ENCODE measurements at places on chromosomes 3 and 15.

DNA sequence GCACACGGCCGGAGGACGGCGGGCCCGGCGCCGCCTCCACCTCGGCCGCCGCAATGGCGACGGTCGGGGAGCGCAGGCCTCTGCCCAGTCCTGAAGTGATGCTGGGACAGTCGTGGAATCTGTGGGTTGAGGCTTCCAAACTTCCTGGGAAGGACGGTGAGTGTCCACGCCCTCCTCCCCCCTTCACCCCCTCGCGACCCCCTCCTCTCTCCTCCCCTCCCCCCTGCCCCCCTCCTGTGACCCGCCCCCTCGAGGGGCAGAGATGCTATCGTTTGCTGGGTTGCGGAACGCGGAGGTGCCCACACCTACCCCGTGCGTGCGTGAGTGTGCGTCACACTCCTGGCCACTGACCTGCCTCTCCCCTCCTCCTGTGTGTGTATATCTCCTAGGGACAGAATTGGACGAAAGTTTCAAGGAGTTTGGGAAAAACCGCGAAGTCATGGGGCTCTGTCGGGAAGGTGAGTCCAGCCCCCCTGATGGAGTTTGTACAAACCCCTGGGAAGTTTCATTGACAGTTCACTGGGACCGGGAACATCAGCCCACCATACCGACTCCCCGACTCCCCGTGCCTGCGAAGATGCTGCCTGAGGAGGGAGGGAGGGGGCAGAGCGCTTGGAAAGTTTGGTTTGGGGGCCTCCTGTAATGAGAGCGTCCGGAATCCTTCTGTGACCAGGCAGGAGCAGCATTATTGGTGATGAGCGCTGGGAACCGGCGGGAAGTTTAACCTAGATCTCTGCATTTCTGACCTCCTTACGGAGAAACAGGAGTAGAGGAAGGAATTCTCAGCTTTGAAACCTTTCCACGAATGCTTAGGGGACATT, 795 bp upstream of the SCAANT1 start:
- peak; percentile 42 for DNase-seq

- DNase-seq = no peak
These were observed 25.6 kb downstream of the FAM43A start for GRCh38 chr3:194711286-194711685.

DNA sequence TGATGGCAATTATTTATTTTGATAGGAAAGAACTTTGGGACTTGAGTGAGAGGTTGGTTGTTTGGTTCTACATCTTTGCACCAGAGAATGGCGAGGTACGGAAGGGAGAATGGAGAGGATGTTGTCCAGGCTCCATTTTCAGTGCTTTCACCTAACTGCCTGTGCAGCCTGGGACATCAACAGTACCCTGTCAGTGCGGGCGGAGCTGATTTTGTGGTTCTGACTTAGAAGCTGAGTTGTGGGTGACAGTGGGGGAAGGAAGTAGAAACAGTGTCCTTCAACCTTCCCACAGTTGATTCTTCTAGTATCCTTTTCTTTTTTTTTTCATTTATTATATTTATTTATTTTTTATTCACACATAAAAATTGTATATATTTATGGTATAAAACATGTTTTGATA, 95.3 kb downstream of the TIGIT start:
- no peak for DNase-seq

DNA sequence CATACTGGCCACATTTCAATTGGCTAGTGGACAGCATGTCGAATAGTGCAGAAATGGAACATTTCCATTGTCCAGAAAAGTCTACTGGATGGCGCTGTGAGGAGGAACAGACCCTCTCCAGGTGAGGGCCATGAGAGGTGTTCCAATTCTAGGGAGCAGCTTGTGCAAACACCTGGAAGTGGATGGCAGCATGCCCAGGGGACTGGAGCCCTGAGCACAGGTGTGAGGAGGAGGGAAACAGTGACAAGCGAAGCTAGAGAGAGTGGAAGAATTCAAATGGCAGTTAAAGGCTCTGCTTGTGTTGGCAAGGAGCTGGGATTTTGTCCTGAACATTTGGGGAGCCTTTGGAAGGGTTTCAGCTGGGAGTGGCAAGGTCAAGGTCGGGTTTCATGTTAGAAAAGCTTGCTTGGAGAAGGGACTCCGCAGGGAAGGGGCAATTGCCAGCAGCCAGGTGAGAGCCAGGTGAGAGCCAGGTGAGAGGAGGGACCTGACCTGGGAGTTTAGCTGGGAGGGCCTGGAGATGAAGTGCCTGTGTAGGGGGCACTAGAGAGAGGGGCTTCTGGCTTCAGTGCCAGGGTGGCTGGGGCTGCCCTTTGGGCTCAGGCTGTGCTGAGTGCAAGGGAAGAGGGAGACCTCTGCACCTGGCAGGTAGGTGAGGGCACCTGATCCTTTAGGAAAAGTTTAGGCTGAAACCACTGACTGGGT, 93.8 kb downstream of the LINGO1 start:
- DNase-seq = peak; percentile 41

- DNase-seq = peak; percentile 62
These were observed 7.0 kb downstream of the AEN start for GRCh38 chr15:88628018-88628654.

Data from mucosa of gallbladder (tissue), 1 donor.